ENCODE measurements at places on chromosomes 11 and 22.

GRCh38 chr22:37326726-37327125 lies 44.4 kb downstream of the CYTH4 start:
- no peak for DNase-seq

- DNase-seq: no peak
Measured at GRCh38 chr22:22478470-22478869, 30.1 kb downstream of the ZNF280B start.

- peak; percentile 31 for DNase-seq
Measured at GRCh38 chr22:45999379-45999971, 22.5 kb upstream of the WNT7B start.

DNA sequence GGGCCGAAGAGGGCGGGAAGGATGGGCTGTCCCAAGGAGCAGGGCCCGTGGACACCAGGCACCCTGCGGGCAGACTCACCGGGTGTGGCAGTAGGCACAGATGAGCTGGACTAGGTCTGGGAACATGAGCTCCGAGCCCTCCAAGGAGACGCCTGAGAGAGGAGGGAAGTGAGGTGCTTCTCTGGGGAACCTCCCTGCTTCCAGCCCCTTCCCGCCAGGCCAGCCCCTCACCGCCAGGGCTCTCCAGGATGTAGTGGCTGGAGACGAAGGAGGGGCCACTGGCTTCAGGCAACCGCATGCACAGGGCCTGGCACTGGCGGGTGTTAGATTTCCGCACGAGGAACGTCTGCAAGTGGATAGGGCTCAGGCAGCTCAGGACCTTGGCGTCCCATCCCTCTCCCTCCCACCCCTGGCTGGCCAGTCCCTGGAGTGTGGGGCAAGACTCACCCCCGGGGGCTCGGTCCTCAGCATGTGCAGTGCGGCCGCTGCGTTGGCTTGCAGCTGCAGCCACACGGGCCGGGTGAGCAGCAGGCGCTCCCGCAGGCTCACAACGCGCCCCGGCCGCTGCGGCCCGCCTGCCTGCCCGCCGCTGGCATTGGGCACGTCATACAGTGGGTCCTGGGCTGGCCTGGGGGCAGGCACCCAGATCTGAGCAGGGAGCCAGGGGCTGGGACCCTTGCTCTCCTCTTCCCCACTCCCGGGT lies 552 bp downstream of the RIN1 start:
- DNase-seq: no peak

GRCh38 chr22:35021161-35021560 lies 44.8 kb upstream of the ISX start:
- DNase-seq: no peak

Measured in naive thymus-derived CD8-positive, alpha-beta T cell (primary cell).